Activated gamma-delta T cell (primary cell): ENCODE measurements at places on chromosomes 7 and 10.

- DNase-seq: no peak
Measured at GRCh38 chr7:64463636-64464375, 99.1 kb downstream of the ZNF680 start.

GRCh38 chr10:116554628-116555027 lies 8.9 kb downstream of the PNLIP start:
- DNase-seq: no peak

DNA sequence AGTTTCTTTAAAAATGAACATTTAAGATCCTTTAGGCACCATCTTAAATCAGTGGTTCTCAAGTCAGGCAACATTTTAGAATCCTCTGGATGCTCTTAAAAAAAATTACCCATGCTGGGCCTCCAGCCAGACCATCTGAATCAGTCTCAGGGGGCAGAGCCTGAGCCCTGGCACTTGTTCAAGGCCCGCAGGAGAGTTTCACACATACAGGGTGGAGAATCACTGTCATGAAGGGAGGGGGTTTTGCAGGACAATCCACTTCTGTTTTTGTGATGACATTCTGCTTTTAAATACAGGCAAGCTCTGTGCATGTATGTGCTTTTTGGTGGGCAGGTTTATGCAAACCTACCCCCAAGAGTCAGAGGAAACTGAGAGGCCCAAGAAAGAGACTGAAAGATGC lies 268.6 kb downstream of the SEC23IP start:
- DNase-seq: no peak

- DNase-seq: no peak
Measured at GRCh38 chr10:131424836-131425491, 113.4 kb upstream of the TCERG1L start.

DNA sequence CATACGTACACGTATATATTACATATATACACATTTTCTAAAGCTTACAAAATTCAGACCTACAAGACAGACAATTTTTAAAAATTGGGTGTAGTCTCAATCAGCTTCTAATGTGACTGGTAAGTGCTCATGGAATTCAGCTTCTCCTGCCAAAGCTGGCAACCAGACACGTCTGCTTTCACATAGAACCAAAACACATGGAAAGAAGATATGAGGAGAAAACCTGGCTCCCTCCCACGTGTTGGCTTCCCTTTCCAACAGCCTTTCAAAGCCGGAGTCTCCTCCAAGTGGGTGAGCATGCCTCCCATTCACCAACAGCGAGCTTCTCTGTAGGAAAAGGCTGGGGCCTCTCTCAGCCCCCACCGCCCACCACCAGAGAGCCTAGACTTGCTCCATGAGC lies 33.4 kb downstream of the CDCA7L start:
- no peak for DNase-seq

DNA sequence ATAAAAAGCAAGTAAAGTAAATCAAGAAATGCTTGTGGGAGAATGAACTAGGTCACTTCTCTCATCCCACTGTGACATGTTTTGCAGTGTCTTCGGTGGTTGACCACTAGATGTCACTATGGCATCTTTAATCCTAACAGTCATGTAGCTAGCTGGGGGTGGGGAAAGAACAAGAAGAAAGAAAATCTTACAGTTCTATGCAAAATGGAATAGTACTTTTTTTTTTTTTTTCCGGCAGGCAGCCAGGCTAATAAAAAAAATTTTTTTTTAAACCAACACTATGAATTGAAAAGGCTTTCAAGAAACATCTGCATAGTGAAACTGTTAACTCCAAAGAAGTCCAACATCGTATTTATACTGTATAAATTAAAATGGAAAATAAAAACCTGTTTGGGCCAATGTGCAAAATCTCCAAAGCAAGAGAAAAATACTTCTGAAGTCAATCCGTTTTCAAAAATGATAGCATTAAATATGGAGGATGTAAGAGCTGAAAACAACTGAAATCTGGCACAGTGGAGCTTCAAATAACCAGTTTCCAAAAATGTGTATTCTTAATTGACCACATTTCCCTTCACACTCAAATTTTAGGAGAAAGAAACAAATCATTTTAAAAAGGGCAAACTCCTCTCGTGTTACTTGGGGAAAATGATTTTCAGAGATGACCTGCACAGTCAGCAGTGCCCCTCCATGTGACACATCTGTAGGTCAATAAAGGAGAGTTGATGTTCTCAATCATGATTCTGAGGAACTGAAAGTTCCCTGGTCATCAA lies 38.5 kb downstream of the CDK1 start:
- no peak for DNase-seq

- no peak for DNase-seq
Measured at GRCh38 chr10:74681917-74682627, 144.3 kb upstream of the KAT6B start.

GRCh38 chr7:135466442-135467206 lies 43.3 kb downstream of the CNOT4 start:
- DNase-seq: no peak

GRCh38 chr10:22683140-22683389 lies 31.3 kb downstream of the PIP4K2A start:
- no peak for DNase-seq

GRCh38 chr7:94514140-94514889 lies 4.7 kb downstream of the CASD1 start:
- no peak for DNase-seq

- no peak for DNase-seq
Measured at GRCh38 chr7:157692460-157693011, 355.7 kb downstream of the DNAJB6 start.

- DNase-seq: no peak
Measured at GRCh38 chr10:117132751-117133231, 5.3 kb downstream of the VAX1 start.

- no peak for DNase-seq
Measured at GRCh38 chr10:122164023-122164601, 107.0 kb upstream of the BTBD16 start.

GRCh38 chr7:92010215-92010614 lies 69.6 kb downstream of the AKAP9 start:
- DNase-seq: no peak

GRCh38 chr10:130774871-130775270 lies 536.6 kb downstream of the TCERG1L start:
- no peak for DNase-seq

DNA sequence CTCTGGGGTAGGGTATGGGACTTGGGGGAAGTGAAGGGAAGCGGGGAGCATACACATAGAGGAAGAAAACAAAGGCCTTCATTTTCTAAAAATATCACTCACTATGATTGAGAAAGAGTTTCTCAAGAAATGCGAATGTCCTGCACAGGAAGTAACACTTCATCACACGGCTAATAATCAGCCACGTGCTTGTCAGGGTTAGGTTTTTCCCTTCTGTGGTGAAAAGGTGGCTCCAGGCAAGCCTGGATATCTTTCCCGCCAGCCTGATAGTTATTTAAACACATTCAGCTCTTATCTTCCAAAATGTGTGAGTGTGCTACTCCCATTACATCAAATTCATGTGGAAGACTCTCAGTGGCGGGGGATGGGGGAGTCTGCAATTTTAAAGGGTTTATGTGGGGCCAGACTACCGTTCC lies 166.4 kb upstream of the ADO start:
- DNase-seq: no peak

DNA sequence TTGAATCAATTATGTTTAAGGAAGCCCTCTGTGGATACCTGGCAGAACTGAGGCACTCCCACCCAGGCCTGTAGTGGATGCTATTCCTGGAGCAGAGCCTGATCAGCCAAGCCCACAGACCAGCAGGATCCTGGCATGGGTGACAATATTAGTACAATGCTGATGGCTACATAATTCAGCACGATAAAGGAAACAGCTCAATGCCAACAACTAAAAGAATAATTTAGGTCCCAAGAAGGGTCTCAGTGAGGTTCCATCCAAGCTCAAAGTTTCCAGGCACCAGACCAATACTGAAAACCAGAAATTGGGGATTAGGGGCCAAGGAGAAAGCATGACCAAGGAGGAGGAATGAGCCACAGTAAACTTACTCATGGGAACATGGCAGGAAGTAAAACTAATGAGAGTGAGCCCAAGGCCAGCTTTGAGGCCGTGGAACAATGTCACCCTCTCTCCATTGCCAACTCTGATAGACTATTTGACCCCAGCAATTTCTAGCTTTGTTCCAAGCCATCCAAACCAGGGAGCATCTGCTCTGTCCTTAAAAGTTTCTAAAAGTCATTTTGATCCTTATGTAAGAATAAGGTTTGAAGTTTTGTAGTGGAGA lies 1082.4 kb downstream of the KCNMA1 start:
- DNase-seq: no peak

DNA sequence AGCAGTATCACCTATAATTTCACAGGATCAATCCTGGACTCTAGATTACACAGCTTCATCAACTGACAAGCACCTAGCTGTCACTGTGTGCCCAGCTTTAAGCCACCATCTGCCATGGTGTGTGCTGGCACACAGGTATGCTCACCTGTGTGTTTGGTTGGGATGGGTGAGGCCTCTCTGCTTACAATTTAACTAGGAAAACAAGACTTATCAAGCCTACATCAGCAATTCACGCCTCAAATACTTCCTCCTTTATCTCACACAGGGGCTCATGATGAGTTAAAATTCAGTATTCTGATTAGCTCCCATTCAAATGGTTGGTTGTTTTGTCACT lies 608.2 kb downstream of the PARD3 start:
- no peak for DNase-seq

GRCh38 chr7:88500131-88500530 lies 193.4 kb upstream of the STEAP4 start:
- DNase-seq: no peak

GRCh38 chr10:82213784-82214183 lies 338.8 kb downstream of the NRG3 start:
- no peak for DNase-seq

DNA sequence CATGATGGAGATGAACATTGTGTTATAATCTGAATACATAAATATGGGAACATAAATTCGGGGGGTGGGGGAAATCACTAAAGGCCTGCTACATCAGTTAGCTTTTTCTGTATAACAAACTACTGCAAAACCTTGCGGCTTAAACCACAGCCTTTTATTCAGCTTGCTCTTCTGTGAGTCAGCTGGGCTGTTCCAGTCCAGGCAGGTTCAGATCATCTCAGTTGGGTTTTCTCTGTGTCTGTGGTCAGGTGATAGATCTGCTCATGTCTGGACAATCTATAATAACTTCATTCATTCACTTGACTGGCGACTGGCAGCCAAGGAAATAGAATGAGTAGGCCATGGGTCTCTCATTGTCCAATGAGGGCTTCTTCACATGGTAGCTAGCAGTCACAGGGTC lies 23.5 kb downstream of the HTR7 start:
- no peak for DNase-seq
